ENCODE measurements at places on chromosomes 13 and 19. TPM values are rescaled to one million over a fixed set of nuclear protein-coding genes. Genes with fewer than 3 reads are reported as not detected.

KL gene
- not detected for total RNA-seq

GRCh38 chr13:41054212-41054877, 7.0 kb upstream of the WBP4 start:
- H3K36me3 ChIP-seq, result no peaks in the 10 kb centered on the region
- peaks cover 29% of the 10 kb centered on the region for H3K4me1 ChIP-seq
- no peaks in the 10 kb centered on the region for H3K27me3 ChIP-seq
- H3K4me3 ChIP-seq, result peak overlapping the region; percentile 30
- no peak overlapping the region for H3K27ac ChIP-seq
- peak; percentile 54 for ATAC-seq

DNA sequence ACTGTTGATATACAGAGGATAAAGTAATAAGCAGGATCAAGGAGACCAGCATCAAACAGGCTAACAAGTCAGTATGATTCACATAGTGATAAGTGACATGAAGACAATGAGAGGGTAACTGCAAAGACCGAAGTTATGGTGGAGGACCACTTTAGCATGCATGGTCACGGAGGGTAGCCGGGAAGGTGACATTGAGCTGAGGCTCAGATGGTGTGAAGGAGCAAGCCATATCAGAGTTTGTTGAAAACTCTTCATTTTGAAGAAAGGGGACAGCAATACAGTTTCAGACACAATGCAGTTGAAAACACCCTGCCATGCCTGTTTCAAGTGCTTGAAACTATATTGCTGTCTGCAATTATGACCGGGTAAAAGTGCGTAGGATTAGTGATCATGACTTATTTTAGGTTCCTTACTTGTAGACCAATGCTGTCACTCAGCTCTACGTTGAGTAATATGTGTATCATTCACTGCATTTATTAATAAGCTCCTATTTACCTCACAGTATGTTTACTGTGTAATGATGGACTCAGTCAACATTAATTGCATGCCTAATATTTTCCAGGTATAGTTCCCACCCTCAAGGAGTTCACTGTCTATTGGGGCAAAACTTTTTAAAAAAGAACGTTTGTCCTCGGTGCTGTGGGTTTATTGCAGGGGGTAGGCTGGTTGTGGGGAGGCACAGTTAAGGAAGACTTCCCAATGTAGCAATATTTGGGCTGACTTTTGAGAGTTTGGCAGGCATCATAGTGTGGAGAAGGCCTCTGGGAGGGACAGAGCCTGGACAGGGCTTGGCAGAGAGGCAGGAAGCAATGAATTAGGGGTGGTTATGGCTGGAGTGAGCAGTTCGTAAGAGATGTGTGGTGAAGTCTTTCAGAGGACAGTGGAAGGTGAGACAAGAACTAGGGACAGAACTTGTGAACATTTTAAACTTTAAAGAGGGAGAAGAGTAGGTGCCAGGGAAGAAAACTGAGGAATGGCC, 3.2 kb downstream of the UBAC2 start:
- peaks cover 57% of the 10 kb centered on the region for H3K4me1 ChIP-seq
- H3K4me3 ChIP-seq, result peak overlapping the region; percentile 94
- H3K27me3 ChIP-seq, result no peaks in the 10 kb centered on the region
- peak; percentile 22 for ATAC-seq

DNA sequence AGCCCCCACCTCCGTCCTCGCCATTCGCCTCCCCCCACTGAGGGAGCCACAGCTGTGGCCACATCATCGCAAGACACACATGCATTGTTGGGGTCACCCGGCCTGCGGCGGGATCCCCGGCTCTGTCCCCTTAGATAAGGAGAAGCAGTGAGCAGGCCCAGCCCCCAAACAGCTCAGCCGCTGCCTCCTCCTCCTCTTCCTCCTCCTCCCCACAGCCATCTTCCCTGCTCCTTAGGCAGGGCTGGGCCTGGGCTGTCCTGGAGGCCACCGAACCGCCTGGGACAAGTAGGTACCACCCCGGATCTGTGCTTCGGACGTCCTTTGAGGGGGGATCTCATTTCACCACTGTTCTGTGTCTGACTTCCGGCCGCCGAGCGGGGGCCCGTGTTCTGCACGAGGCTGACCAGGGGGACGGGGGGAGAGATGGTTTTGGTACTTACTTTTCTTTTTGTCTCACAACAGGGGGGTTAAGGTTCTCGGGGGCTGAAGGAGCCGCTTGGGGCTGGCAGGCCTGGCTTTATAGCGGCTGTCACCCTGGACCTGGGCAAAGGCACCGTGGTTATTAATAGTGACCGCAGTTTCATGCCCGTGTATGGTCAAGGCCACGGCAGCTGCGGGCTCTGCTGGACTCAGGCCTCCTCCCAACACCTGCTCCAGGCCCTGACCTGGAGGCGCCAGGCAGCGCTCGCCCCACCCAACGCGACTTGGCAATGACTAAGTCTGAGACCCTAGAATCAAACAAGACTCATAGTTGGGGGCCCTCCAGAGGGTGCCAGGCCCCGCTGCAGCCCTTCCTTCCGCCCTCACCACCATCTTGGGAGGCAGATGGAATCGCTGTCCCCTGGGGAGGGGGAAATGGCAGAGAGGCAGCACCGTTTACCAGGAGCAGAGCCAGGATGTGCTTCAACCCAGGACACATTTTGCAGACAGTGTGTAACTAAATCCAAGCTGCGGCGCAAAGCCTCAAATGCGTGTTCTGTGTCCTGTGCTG, 18.3 kb downstream of the NMRK2 start:
- no peak overlapping the region for H3K4me3 ChIP-seq
- no peaks in the 10 kb centered on the region for H3K4me1 ChIP-seq
- no peak overlapping the region for H3K27ac ChIP-seq

DNA sequence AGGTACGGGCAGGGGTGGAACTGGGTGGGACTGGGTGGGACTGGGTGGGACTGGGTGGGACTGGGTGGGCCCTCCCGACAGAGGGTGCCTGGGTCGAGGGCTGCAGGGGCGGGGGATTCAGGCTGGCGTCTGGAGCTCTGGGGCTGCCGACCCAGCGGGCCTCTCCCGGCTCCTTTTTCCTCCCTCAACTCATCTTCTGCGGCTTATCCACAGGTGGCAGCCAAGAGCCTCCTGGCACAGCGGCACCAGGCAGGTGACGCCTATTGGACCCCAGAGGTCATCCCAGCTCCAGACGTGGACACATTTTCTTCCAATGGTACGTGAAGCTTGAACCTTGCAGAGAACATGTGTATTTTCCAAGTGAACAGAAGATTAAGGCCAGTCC, 533 bp downstream of the ZNF544 start:
- peak; percentile 30 for ATAC-seq
- H3K27me3 ChIP-seq, result no peaks in the 10 kb centered on the region
- H3K4me3 ChIP-seq, result peak overlapping the region; percentile 98
- peaks cover 19% of the 10 kb centered on the region for H3K4me1 ChIP-seq

DNA sequence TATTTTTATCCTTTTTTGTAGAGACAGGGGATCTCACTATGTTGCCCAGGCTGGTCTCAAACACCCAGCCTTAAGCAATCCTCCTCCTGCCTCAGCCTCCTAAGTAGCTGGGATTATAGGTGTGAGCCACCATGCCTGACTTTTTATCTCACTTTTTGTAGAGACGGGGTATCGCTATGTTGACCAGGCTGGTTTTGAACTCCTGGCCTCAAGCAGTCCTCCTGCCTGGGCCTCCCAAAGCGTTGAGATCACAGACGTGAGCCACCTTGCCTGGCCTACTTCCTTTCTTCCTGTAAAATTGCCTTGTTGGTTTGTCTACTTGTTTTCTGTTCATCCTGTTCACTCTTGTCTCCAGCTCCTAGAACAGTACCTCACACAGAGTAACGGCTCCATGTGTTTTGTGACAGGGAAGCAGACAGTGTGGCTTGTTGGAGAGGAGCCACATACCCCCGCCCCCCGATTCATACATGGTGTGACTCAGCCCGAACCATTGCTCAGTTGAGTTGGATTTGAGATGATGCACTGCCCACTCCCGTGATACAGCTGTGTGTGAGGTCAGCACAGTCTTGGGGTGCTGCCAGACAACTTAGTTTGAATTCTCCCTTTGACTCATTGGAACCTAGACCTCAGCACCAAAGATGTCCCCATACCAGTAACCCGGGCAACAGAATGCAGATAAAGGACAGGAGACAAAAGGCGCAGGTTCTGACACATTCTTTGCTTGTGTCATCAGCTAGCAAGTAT, 34.2 kb downstream of the GPR42 start:
- peak; percentile 96 for ATAC-seq
- H3K4me1 ChIP-seq, result peaks cover 6% of the 10 kb centered on the region
- no peaks in the 10 kb centered on the region for H3K27me3 ChIP-seq

DNA sequence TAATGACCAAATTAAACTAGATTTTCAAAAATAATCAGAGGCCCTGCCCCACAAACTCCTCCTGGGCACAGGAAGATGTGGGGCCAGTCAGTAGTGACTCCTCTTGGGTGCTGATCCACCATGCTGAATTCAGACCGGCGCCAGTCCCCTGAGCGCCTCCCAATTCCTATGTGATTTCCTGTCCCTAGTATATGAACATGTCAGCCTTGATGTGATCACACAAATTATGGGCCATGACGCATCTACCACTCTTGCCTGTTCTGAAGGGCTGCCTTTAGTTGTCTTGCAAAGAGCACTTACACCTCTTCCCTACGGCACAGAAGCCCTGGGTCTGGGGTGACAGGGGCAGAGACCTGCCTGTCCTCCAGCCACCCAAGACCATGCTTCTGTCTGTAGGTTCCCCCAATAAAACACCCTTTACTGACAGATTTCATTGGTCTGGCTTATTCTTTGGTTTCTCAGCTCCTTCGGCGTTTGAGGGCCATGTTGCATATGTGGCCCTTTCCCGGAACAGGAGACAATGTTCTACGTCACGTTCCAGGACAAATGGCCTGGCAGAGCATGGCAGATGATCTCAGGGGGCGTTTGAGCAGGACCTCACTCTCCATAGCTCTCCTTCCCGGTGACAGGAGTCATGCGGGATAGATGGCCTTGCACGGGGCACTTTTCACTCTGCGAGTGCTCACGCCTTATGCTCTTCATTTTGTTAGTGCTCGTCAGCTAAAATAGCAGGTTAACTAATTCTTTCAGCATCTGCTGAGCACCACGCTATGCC, 5.6 kb upstream of the ATP11A start:
- H3K27ac ChIP-seq, result no peak overlapping the region
- ATAC-seq, result no peak
- H3K36me3 ChIP-seq, result no peaks in the 10 kb centered on the region
- no peak overlapping the region for H3K4me3 ChIP-seq
- peaks cover 10% of the 10 kb centered on the region for H3K4me1 ChIP-seq

LRRC8E gene
- total RNA-seq, result not detected

DNA sequence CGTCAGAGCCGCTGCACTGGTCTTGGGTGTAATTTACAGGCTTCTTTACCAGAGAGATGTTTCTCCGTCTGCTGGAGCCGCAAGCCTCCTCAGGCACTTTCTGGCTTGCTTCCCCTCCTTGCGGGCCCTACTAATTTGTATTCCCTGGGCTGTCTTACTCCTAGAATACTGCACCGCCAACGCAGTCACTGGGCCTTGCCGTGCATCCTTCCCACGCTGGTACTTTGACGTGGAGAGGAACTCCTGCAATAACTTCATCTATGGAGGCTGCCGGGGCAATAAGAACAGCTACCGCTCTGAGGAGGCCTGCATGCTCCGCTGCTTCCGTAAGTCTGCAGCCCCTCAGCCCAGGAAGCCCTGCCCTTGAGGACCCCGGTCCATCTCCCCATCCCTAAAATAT, 14.1 kb upstream of the C19orf33 start:
- peaks cover 33% of the 10 kb centered on the region for H3K36me3 ChIP-seq
- H3K4me3 ChIP-seq, result no peak overlapping the region
- ATAC-seq, result no peak
- no peak overlapping the region for H3K27ac ChIP-seq

GRCh38 chr19:3175781-3176714, 2.5 kb upstream of the S1PR4 start:
- peaks cover 7% of the 10 kb centered on the region for H3K4me1 ChIP-seq
- peak overlapping the region; percentile 95 for H3K4me3 ChIP-seq
- ATAC-seq, result peak; percentile 21
- H3K27ac ChIP-seq, result peak overlapping the region; percentile 97
- H3K36me3 ChIP-seq, result peaks cover 48% of the 10 kb centered on the region

CBY2 gene
- total RNA-seq, result not detected

GRCh38 chr19:27885359-27885758, 1327.6 kb downstream of the UQCRFS1 start:
- no peak overlapping the region for H3K27ac ChIP-seq
- H3K4me3 ChIP-seq, result no peak overlapping the region
- H3K27me3 ChIP-seq, result no peaks in the 10 kb centered on the region

GNG7 gene
- not detected for total RNA-seq

Measured in activated T-helper 17 cell treated with anti-CD3 and anti-CD28 coated beads, Interleukin-2, amount 50 U/mL, for 72 hours (primary cell).